Activated CD4-positive, alpha-beta memory T cell treated with anti-CD3 and anti-CD28 coated beads for 36 hours (primary cell): ENCODE measurements at places on chromosomes 2 and 18. TPM values are rescaled to one million over a fixed set of nuclear protein-coding genes. Genes with fewer than 3 reads are reported as not detected.

DNA sequence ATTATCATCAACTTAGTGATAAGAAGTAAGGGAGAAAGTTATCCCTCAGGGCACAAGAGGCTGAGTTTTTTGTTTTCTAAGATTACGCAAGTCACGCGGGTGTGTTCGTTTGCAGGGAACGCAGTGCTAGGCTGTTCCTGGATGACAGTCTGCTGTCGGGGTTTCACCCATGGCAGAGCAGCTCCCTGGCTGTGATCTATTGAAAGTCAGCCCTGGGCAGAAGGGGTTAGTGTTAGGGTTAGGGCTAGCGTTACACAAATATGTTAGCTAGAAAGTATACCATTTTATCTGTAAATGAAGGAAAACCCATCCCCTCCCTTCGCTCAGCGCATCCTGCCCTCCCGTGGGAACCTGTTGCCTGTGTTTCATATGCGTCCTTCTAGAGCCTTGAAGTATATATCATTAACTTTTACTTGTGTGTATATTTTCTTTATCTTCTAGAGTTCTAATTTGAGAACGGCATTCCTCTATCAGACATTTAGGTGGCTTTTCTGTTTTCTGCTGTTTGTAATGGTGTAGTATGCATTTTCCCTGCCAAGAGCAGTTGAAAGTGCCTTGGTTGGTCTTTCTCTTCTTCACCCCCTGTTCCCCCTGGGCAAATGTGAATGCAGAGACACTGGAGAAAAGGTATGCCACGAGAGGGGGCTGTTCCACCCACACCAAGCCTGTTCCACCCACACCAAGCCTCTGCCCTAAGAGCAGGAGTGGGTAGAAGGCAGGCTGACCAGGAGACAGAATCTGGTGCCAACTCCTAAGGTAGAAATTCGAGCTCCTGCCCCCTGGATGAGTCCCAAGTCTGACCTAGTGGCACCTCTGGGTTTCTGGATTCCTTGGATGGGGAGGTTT is 47.0 kb downstream of the ARMC9 start:
- no peaks in the 10 kb centered on the region for H3K4me1 ChIP-seq
- no peaks in the 10 kb centered on the region for H3K27me3 ChIP-seq
- no peak overlapping the region for H3K4me3 ChIP-seq
- DNase-seq: peak; percentile 12
- no peaks in the 10 kb centered on the region for H3K36me3 ChIP-seq

GRCh38 chr2:214035091-214035852 is 375.6 kb upstream of the VWC2L start:
- no peaks in the 10 kb centered on the region for H3K36me3 ChIP-seq
- H3K27me3 ChIP-seq: no peaks in the 10 kb centered on the region
- no peak overlapping the region for H3K4me3 ChIP-seq
- no peak overlapping the region for H3K27ac ChIP-seq

- no peak overlapping the region for H3K27ac ChIP-seq
- no peak for DNase-seq
- H3K4me3 ChIP-seq: no peak overlapping the region
- no peaks in the 10 kb centered on the region for H3K36me3 ChIP-seq
- H3K27me3 ChIP-seq: no peaks in the 10 kb centered on the region
Observed at GRCh38 chr2:56315376-56315775, 131.6 kb downstream of the CCDC85A start.

GRCh38 chr2:62686012-62686685 is 19.4 kb upstream of the EHBP1 start:
- DNase-seq: no peak
- no peak overlapping the region for H3K4me3 ChIP-seq
- H3K27ac ChIP-seq: no peak overlapping the region
- H3K36me3 ChIP-seq: no peaks in the 10 kb centered on the region
- H3K27me3 ChIP-seq: peaks cover 27% of the 10 kb centered on the region
- no peaks in the 10 kb centered on the region for H3K4me1 ChIP-seq

- no peaks in the 10 kb centered on the region for H3K27me3 ChIP-seq
- H3K4me1 ChIP-seq: no peaks in the 10 kb centered on the region
- no peaks in the 10 kb centered on the region for H3K36me3 ChIP-seq
Observed at GRCh38 chr18:6593142-6593885, 136.2 kb upstream of the ARHGAP28 start.

DNA sequence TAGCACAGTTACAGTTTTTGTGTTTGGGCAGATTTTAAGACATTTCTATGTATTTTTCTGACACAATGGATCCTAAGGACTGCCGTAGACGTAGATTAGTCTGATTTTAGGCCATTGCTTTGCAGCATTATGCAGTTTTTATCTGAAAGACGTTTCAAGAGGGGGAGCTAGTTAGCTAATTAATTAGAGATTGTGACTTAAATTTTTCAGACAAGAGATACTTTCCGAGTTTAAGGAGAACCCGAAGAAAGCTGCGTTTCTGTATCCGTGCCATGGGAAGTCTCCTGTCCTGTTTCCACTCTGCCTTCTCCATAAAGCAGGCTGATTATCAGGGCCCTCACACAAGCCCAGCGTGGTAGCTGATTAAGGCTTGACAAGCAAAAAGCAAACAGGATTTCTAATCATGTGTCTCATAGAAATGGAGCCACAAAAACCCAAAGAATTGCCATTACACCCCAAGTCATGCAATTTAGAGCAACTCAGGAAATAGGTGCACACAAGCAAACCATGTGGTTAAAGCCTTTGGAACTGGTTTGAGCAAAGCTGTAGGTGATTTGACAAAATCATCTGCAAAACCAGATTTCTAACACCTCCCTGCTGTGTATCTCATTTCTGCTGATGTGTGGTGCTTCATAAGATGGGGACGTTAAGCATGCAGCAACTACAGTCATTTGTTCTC is 808.1 kb downstream of the RNF144A start:
- peaks cover 36% of the 10 kb centered on the region for H3K4me1 ChIP-seq
- DNase-seq: peak; percentile 46

DNA sequence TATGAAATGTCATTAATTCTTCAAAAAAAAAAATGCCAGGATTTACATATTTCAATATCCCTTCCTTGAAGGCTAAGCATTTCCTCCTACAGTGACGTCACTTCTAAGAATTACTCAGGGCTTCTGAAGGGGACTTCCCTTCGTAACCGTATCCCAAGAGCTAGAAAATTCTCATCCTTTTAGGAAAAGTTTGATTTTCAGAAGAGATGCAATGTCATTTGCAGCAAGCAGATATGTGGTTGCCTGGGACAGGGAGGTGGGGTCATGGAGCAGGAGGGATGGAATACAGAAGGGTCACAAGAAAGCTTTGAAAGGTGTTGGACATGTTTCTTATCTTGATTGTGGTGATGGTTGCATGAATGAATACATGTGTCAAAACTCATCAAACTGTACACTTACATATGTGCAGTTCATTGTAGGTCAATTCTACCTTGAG is 97.0 kb upstream of the ATL2 start:
- H3K4me1 ChIP-seq: peaks cover 31% of the 10 kb centered on the region
- no peaks in the 10 kb centered on the region for H3K36me3 ChIP-seq
- no peak overlapping the region for H3K4me3 ChIP-seq

GRCh38 chr2:7738596-7738995 is 821.4 kb downstream of the RNF144A start:
- no peak overlapping the region for H3K27ac ChIP-seq
- DNase-seq: no peak
- H3K4me1 ChIP-seq: peaks cover 41% of the 10 kb centered on the region
- H3K27me3 ChIP-seq: no peaks in the 10 kb centered on the region
- peaks cover 7% of the 10 kb centered on the region for H3K36me3 ChIP-seq

- H3K27ac ChIP-seq: no peak overlapping the region
- no peak for DNase-seq
- H3K36me3 ChIP-seq: peaks cover 14% of the 10 kb centered on the region
Observed at GRCh38 chr2:241977557-241978300, 108.2 kb downstream of the RTP5 start.

- no peaks in the 10 kb centered on the region for H3K36me3 ChIP-seq
- DNase-seq: no peak
- H3K27me3 ChIP-seq: no peaks in the 10 kb centered on the region
- H3K4me3 ChIP-seq: no peak overlapping the region
Observed at GRCh38 chr18:68942230-68942629, 144.3 kb downstream of the CCDC102B start.

DNA sequence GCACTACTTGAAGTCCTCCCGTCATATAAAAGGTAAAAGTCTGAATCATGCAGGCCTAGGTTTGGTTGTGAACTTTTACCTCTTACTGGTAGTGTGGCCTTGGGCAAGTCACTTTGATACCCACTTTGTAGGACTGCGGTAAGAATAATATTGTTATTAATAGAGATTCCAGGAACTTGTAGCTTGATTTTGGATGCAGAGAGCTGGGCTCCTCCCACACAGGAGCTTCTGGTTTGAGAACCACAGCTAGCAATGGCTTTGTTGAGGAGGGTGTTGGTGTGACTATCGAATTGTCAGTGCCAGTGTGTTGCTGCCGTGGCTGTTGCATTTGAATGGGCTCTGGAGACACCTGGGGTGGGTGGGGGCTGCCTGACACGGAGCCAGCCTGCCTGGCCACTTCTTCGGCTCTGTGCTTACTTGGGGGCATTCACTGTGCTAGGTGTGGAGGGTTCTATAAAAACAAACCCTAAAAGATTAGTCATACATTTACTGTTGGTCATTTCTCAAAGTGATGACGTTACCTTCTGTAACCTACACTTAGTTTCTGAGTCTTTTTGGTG is 38.5 kb downstream of the ASAP2 start:
- peak; percentile 34 for DNase-seq
- H3K36me3 ChIP-seq: no peaks in the 10 kb centered on the region
- no peak overlapping the region for H3K4me3 ChIP-seq

DNA sequence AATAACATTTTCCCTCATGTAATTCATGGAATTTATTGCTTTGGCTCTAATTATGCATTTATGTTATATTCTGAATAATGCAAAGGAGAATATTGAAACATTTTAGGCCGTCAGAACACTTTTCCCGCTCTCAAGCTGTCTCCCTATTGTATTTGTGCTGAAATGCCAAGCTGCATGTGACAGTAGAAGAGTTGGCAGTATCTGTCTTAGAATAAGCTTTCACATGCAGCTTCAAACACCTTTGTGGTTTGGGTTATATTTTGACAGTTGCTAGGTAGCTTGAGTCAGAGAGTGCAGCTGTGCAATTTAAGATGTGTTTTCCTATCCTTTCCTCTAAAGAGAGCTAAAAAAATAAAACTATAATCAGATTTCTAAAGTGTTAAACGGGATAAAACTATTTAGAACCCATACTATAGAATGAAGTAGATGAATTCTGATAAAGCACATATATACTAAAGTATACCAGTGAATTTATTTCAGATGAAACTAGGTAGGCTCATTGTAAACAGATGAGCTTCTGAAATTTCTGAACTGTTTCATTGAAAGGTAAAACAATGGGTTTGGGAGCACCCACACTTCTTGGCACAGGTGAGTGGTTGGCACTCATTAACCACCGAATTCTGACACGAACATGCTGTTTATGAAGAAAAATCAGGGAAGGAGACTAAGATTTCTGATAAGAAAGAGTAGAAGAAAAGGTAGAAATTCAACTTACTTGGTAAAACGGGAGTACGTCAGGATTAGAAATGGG is 43.4 kb downstream of the PLCL1 start:
- peaks cover 61% of the 10 kb centered on the region for H3K4me1 ChIP-seq
- no peaks in the 10 kb centered on the region for H3K36me3 ChIP-seq
- DNase-seq: no peak
- H3K27me3 ChIP-seq: no peaks in the 10 kb centered on the region

- H3K27ac ChIP-seq: no peak overlapping the region
- H3K36me3 ChIP-seq: peaks cover 14% of the 10 kb centered on the region
- no peak overlapping the region for H3K4me3 ChIP-seq
- no peaks in the 10 kb centered on the region for H3K27me3 ChIP-seq
- H3K4me1 ChIP-seq: peaks cover 15% of the 10 kb centered on the region
Observed at GRCh38 chr2:208252716-208253492, 2.0 kb downstream of the IDH1 start.

GRCh38 chr18:493986-494983 is 6.2 kb downstream of the COLEC12 start:
- DNase-seq: no peak
- H3K4me1 ChIP-seq: no peaks in the 10 kb centered on the region
- H3K4me3 ChIP-seq: no peak overlapping the region
- no peaks in the 10 kb centered on the region for H3K36me3 ChIP-seq
- H3K27ac ChIP-seq: no peak overlapping the region

- H3K4me3 ChIP-seq: no peak overlapping the region
- no peaks in the 10 kb centered on the region for H3K36me3 ChIP-seq
- DNase-seq: no peak
- H3K27me3 ChIP-seq: peaks cover 4% of the 10 kb centered on the region
Observed at GRCh38 chr2:227653419-227653818, 13.2 kb upstream of the SCYGR5 start.

- peaks cover 14% of the 10 kb centered on the region for H3K27me3 ChIP-seq
- no peak for DNase-seq
- peaks cover 3% of the 10 kb centered on the region for H3K4me1 ChIP-seq
- no peak overlapping the region for H3K4me3 ChIP-seq
- H3K27ac ChIP-seq: no peak overlapping the region
Observed at GRCh38 chr2:45625824-45626223, 14.8 kb upstream of the SRBD1 start.

DNA sequence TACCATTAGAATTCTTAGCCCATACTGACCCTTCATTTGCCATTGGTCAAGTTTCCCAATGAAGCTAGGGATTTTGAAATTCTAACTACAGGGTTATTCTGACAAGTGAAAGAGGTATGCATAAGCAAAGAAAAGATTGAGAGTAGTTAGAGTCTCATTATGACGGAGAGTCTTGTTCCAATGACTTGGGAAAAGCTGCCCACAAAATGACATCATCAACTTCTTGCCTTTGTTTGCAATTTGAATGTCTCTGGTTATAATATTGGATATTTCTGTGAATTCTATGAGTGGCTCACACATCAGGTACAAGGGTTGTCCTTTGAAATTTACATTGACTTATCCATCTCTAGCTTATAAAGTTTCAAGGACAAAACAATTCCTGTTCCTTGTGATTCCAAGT is 772.2 kb downstream of the TRIB2 start:
- H3K27ac ChIP-seq: no peak overlapping the region
- H3K36me3 ChIP-seq: no peaks in the 10 kb centered on the region
- H3K4me3 ChIP-seq: no peak overlapping the region
- no peaks in the 10 kb centered on the region for H3K27me3 ChIP-seq

The PDCD1 gene
- 47.6 TPM for total RNA-seq

The CD8B2 gene
- 0.07 TPM for total RNA-seq
